DMS53 (cell line): ENCODE measurements at places on chromosomes 6 and 20.
A peak's percentile ranks its signal among the peaks of the same experiment; 100 is the strongest.

GRCh38 chr20:58822748-58823730 lies 27.7 kb downstream of the GNAS-AS1 start:
- no peak for DNase-seq

DNA sequence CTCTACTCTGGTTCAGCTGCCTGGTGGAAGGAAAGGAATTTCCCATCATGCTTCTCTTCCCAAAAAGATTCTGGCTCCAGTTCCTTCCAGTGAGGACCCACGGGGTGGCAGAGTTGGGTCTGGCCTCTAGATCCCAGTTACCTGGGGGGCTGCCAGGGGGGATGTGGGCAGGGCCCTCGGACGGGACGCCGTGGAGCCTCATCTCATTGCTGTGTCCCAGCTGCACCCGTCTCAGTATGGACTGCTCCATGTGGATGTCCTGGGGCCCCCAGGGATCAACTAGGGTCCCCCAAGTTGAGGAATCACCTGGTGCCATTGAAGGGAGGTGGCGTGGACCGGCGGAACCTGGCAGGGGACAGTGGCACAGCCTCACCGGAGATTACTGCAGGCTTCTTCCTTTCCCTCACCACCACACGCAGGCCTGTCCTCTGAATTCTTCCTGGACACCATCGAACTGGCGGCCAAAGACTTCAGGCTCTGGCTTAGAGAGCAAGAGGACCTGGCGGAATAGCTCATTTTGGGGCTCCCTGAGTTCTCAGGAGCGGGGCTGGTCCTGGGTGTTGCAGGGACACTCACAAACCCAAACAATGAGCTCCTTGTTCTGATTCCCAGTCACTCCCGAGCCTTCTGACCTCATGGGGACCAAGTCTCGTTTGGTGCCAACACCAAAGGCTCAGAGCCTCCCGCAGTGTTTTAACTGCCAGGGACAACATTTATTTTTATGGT lies 8.5 kb downstream of the ZBP1 start:
- no peak for DNase-seq

GRCh38 chr20:62248890-62249560 lies 10.7 kb downstream of the OSBPL2 start:
- no peak for DNase-seq

DNA sequence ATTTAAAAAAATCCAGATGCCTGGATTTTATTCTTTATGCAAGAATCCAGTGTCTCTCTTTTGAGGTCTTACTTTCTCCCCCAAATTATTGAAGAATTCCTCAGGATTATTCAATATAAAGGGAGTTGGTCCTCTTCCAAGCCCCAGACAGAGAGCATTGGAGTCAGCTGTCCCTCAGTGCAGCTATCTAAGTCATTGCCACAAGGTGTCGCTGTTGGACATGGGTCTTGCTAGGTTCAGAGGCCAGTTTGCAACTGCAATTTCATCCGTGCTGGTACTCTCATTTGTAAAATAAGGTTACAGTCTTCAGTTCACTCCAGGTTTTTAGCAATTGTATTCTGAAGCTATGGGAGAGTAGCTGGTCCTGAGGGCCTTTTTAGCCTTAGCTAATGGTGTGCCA lies 27.8 kb downstream of the CCN2 start:
- peak; percentile 80 for DNase-seq

- no peak for DNase-seq
These were observed 44.5 kb downstream of the TIAM2 start for GRCh38 chr6:155039618-155040017.

- DNase-seq: no peak
These were observed 358.0 kb upstream of the CDH4 start for GRCh38 chr20:60894091-60894490.

- DNase-seq: peak; percentile 54
These were observed 698 bp downstream of the FAM210B start for GRCh38 chr20:56359212-56360132.
